Fibroblast of mammary gland (primary cell): ENCODE measurements at places on chromosomes 4 and X.

GRCh38 chrX:122626871-122627270 is 557.2 kb upstream of the GRIA3 start:
- DNase-seq, result peak; percentile 58

GRCh38 chr4:39609454-39609931 is 29.2 kb downstream of the SMIM14 start:
- no peak for DNase-seq

GRCh38 chr4:25884031-25884782 is 21.4 kb upstream of the SEL1L3 start:
- DNase-seq, result peak; percentile 87

GRCh38 chr4:74451214-74451661 is 6.3 kb downstream of the AREG start:
- DNase-seq, result peak; percentile 81

GRCh38 chr4:55947254-55947882 is 1.4 kb upstream of the CEP135 start:
- DNase-seq, result no peak

GRCh38 chr4:150283689-150284088 is 205.4 kb downstream of the DCLK2 start:
- peak; percentile 97 for DNase-seq

- peak; percentile 65 for DNase-seq
These were observed 287.2 kb downstream of the OPHN1 start for GRCh38 chrX:68146054-68146453.

DNA sequence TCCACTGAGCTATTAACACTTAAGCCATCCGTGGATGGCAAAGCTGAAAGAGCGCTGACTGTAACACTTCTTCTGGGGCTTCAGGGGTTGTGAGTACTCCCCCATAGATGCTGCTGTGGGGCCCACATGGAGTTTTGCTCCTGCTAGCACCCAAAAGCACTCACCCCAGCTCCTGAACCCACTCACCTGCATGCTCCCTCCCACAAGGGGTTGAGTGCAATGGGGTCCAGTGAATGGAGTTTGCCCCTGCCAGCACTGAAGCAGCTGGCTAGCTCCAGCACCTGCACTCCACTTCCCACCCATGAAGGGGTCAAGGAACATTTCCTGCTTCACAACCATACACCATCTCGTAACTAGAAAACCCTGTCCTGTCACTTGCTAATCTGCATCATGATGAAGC is 78.9 kb downstream of the IL21 start:
- DNase-seq, result no peak

- DNase-seq, result peak; percentile 62
These were observed 256.8 kb downstream of the DHRSX start for GRCh38 chrX:2243913-2244460.

DNA sequence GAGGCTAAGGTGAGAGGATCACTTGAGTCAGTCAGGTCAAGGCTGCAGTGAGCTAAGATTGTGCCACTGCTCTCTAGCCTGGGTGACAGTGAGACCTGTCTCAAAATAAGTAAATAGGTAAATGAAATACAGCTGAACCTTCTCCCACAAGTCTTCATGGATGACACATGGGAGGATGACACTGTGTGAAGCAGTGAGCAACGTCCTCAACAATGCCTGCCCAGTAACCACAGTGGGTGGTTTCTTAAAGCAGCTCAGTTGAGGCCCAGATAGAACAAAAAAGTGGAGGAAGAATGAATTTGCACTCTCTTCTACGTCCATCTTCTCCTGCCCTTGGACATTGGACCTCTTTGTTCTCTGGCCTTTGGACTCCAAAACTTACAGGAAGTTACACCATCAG is 52.7 kb downstream of the MSX1 start:
- peak; percentile 14 for DNase-seq

- DNase-seq, result no peak
These were observed 14.4 kb upstream of the CYBB start for GRCh38 chrX:37765507-37765906.

GRCh38 chr4:54218736-54219135 is 10.4 kb upstream of the PDGFRA start:
- no peak for DNase-seq

- DNase-seq, result peak; percentile 2
These were observed 78.1 kb upstream of the PAGE3 start for GRCh38 chrX:55342533-55343501.

DNA sequence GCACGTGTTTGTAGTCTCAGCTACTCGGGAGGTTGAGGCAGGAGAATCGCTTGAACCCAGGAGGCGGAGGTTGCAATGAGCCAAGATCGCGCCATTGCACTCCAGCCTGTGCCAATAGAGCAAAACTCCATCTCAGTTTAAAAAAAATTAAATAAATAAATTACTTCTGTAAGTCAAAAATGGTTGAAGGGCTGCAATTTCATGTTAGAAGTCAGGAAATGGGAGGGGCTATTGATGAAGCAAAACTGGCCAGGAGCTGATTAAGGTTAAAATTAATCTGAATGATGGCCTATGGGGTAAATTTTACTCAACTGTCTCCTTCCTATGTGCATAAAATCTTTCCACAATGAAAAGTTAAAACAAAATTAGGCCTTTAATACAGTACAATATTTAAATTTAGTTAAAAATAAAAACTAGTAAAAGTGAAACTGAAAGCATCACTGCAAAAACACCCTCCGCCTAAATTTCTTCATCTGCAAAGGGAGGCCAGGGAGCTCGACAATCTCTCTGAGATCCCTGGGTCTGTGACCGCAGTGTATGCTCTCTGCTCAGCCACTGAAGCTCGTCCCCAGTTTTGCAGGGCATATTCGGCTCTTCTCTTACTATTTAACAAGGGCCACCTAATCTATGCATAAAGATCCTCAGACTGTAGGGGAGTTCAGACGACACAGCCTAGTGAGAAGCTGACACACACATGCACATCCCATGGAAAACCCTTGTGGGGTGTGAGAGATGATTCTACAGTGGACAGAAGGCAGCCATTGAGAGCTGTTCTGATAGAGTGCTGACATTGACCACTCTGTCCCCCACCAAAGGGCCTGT is 57.2 kb downstream of the IRF2 start:
- DNase-seq, result peak; percentile 31

DNA sequence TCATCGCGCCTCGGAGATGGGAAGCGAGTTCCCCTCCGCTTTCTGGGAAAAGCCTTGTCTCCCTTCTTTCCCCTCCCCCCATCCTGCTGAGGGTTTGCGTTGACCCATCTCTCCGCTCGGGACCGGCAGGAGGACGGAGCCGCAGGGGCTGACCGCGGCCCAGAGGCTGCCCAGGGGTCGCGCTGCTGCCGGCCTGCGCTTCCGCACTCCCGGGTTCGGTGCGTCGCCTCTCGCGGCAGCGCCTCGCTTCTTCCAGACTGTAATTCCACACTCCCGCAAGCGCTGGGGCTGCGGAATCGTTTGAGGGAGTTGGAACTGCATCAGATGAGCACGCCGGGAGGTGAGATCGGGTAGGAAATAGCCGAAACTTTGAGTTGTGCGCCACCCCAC is 88.3 kb downstream of the BCOR start:
- DNase-seq, result no peak

DNA sequence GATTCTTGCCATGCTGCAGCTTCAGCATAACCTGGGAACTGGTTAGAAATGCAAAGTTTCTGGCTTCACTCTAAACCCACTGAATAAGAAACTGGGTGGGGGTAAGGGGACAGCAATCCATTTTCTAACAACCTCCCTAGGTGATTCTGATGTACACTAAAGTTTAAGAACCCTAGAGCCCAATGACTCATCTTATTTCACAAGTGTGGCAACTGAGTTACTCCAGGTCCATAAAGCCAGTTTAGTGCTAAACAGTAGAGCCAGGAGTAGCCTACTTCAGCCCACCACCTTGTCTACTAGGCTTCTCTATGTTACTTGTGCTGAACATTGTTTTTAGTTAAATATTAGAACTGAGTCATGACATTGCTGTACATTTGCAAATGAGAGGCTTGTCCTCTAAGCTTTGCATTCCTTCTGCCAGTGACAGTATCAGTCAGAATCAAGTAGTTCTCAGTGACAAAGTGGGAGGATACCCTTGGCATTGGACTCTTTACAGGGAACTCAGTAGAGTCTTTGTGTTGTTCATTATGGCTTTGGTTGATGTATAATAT is 518.0 kb downstream of the RPA4 start:
- DNase-seq, result peak; percentile 40

- DNase-seq, result peak; percentile 27
These were observed 23.5 kb downstream of the OTC start for GRCh38 chrX:38375891-38376290.

- no peak for DNase-seq
These were observed 74.8 kb upstream of the PACRGL start for GRCh38 chr4:20625426-20625825.

DNA sequence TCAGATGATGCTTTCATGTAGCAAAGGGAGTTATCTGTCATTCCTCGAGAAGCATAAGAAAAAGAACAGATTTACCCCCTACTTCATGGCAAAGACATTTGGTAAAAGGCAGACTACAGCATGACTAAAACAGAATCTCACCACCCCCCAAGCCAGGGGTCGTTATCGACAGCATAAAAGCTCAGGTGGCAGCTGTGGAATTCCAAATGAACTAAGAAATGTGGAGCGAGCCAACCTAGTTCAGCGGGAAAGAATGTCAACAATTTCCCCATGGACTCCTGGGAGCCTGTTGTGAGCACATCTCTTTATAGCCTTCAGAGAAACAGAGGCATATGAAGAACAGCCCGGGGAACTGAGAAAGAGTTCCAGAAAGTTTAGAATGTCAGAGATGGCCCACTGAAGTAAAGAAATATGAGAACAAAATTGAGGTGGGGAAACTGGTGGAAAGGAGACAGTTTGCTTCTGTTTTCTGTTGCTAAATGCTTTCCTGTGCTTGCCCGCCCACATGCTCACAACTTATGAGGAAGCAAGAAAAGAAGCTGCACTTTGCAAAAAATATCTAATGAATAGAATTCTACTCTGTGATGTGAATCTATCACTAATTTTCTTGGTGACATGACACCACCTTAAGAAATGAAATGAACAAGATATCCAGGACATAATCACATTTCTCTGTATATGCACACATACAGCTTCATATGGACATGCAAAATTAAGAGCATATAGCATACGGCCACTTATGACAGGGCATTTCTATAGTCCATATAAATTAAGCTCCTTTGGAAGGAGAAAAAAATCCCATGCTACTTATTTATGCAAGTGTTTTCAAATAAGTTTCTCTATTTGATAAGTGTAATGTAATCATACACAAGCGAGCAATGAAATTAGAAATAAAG is 135.3 kb upstream of the MID1 start:
- peak; percentile 54 for DNase-seq

- peak; percentile 45 for DNase-seq
These were observed 232.5 kb upstream of the GPRIN3 start for GRCh38 chr4:89539797-89540711.

- peak; percentile 2 for DNase-seq
These were observed 490.3 kb upstream of the TECRL start for GRCh38 chr4:64899563-64899962.

DNA sequence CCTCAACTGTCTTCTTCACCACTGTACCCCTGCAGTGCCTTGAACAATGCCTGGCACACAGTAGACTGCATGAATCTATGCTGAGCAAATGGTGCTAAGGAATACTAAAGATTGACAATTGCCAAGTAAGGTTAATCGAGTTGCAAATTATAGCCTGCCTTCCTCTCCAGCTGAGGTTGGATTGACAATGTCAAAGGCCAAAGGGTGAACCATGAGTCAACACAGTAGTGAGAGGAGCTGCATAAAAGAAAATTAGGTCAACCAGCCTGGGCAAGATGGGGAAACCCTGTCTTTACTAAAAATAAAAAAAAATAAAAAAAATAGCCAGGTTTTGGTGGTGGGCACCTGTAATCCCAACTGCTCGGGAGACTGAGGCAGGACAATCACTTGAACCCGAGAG is 97.1 kb upstream of the BMPR1B start:
- DNase-seq, result no peak

- DNase-seq, result no peak
These were observed 6.8 kb upstream of the ODAPH start for GRCh38 chr4:75549019-75549418.

- DNase-seq, result no peak
These were observed 586.9 kb downstream of the TMA16 start for GRCh38 chr4:164081371-164081770.

- no peak for DNase-seq
These were observed 63.1 kb upstream of the AFAP1 start for GRCh38 chr4:8002525-8003309.

- DNase-seq, result no peak
These were observed 84.5 kb downstream of the FAM53A start for GRCh38 chr4:1599491-1600210.

- DNase-seq, result no peak
These were observed 14.2 kb upstream of the BBS12 start for GRCh38 chr4:122718281-122718680.

DNA sequence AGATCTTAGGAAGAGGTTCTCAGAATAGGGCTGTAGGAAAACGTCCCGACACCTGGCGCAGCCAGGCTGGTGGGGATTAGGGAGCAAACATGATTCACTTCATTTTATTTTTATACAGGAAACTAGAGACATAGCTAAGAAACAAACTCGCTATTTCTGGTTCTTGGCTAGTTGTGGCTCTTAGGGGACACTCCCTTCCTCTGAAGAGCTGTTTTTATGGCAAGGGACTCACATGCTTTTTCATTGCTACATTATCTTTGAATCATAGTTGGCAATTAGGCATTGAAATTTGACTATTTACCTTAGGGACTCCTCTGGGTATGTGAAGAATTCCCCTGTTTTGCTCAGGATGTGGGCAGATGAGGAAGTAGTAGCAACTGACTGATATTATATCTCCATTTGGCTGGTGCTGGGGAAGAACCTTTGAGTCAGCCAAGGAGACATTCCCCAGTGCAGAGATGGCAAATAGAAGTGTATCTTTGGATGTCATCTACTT is 174.5 kb downstream of the SMIM20 start:
- peak; percentile 80 for DNase-seq

DNA sequence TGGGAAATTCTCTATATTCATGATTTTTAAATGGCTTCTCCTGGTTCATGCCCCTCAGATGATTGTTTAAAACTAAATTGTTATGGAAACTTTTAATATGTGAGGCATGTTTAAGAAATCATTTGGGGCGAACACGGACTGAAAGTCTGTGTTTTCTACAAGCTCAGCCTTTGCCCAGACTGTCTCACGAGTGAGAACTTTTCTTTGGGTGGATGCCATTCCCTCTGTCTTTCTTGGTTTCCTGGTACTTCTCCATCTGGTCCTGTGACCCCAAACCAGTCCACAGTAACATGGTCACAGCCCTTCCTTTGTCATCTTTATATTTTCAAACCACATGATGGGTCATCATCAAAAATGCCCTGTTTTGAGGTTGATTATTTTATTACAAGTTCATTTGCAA is 186.6 kb upstream of the GNPDA2 start:
- no peak for DNase-seq

GRCh38 chr4:102037566-102037965 is 247.0 kb downstream of the BANK1 start:
- no peak for DNase-seq

DNA sequence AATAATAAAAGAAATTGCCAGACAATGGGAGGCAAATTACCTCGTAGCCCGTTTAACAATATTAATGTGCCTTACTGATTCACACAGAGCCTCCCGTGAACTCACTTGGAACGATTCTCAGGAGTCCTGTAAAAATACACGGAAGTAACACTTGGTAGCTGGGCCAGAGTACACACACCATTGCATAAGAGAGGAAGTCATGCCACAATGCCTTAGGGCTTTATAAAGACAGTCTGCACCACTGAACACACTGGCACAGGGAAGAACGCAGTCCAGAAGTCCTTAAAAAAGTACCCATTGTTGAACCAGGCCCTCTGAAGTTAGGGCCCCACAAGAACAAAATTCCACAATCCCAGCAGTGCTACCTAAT is 15.1 kb downstream of the SLC2A9 start:
- DNase-seq, result peak; percentile 69
